ENCODE measurements at places on chromosomes 1 and 21. TPM values are rescaled to one million over a fixed set of nuclear protein-coding genes. Genes with fewer than 3 reads are reported as not detected.

DNA sequence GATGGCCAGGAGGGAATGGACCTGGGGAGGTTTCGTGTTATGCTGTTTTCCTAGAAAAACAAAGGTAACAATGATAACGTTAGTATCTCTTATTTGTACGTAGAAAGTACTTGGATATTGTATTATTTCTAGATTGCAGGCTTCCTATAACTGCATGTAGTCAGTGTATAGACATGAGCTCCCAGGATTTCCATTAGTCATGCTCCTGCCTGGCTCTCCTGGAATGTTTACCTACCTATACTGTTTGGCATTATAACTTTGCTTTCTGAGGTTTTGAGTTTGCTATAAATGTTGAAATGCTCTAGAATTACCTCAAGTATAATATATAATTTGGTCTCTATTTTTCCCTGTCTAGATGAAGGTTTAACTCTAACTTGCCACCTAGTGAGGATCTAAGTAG lies 66.1 kb downstream of the TTC3 start:
- DNase-seq = no peak
- H3K27ac ChIP-seq = no peak overlapping the region
- H3K4me1 ChIP-seq = no peaks in the 10 kb centered on the region
- H3K4me3 ChIP-seq = no peak overlapping the region
- no peaks in the 10 kb centered on the region for H3K27me3 ChIP-seq

DNA sequence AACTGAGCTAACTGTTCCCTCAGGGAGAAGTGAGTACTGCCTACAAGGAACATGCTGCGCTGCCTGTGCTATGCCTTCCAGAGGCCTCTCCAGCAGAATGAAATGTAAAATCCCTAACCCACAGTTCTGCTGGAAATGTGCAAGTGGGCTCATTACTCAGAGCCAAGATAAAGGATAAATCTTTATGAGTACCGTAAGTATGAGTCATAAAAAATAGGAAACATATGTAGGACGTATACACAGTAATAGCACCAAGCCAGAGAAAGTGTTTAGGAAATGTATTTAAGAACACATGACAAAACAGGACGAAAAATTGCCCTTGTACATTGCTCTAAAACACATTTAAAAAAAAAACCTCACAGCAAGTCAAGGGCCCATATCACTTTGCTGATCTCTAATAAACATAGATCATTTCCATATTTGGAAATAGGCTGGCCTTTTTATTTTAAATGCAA lies 104.6 kb downstream of the TGFBR3 start:
- H3K36me3 ChIP-seq = no peaks in the 10 kb centered on the region
- no peak overlapping the region for H3K4me3 ChIP-seq
- peaks cover 5% of the 10 kb centered on the region for H3K4me1 ChIP-seq
- no peak for DNase-seq
- no peaks in the 10 kb centered on the region for H3K27me3 ChIP-seq

- H3K27me3 ChIP-seq = no peaks in the 10 kb centered on the region
- no peaks in the 10 kb centered on the region for H3K4me1 ChIP-seq
- no peak for DNase-seq
- H3K4me3 ChIP-seq = no peak overlapping the region
- no peak overlapping the region for H3K27ac ChIP-seq
- H3K36me3 ChIP-seq = no peaks in the 10 kb centered on the region
These were observed 37.2 kb downstream of the SETD4 start for GRCh38 chr21:36023092-36023480.

DNA sequence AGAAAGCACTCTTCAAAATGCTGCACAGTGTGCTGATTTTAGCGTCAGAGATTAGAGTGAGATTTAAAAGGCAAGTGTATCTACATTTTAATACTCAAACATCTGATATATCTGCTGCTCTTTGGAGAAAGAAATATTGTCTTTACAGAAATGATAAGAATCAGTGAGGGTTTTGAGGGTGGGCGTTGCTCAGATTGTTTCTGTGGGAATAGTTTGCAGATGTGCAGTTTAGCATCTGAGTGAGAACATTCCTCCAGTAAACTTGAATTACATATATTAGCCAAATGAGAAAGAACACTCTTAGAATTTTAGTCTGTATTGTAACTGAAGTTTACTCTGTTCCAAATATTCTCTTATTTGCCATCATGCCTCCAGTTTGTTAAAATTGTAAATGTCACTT lies 549.2 kb downstream of the NEGR1 start:
- H3K4me3 ChIP-seq = no peak overlapping the region
- H3K27me3 ChIP-seq = no peaks in the 10 kb centered on the region

DNA sequence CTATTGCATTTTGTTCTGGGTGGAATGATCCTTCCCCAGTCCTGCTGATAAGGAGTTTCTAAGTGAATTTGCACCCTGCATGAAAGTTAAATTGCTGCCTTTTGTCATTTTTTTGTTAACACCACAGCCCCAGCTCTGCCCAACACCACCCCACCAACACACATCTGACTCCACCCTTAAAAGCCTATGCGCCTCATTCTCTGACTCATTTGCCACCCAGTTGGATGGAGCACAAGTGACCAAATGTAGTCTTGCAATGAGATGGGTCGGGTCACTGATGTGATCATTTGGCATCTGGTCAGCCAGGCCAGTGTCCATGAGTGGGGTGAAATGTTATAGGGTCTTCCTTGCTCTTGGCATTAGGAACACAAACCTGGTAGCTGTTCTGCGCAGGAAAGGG lies 256.8 kb downstream of the KAZN start:
- H3K27me3 ChIP-seq = peaks cover 3% of the 10 kb centered on the region
- no peaks in the 10 kb centered on the region for H3K36me3 ChIP-seq
- H3K4me3 ChIP-seq = no peak overlapping the region
- no peak overlapping the region for H3K27ac ChIP-seq

DNA sequence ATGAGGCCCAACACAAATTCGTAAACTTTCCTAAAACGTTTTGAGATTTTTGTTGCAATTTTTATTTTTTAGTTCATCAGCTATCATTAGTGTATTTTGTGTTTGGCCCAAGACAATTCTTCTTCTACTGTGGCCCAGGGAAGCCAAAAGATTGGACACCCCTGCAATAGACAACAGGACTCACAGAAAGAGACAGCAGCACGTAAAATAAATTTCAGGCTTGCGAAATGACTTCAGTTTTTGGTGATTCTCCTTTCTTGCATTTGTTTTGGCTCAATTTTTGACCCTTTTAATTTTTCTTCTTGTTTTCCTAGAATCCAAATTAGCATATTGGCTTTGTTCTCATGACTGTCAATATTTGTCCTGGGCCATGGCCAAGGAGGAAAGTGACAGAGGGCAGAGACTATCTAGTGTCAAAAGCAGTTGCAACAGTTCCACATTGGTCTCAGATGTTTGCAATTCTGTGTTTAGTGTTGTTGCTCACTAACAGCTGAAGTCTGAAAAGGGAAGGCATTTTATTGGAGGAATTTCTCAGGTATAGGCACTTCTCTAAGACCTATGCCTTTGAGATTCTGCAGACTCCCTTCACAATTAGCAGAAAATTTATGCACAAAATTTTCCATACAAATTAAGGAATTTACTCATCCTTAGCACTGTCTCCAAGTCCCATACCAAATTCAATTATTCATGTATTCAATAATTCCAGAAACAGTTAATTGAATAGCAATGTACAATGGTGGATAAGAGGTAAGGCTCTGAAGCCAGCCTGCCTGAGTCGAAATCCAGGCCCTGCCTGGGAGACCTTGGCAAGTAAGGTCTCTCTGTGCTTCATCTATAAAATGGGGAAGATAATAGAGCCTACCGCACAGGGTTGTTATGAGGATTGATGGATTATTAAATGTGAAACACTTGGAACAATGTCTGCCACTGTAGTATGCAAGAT lies 160.9 kb upstream of the IVNS1ABP start:
- no peak overlapping the region for H3K27ac ChIP-seq
- H3K36me3 ChIP-seq = no peaks in the 10 kb centered on the region
- peaks cover 11% of the 10 kb centered on the region for H3K4me1 ChIP-seq
- peaks cover 4% of the 10 kb centered on the region for H3K27me3 ChIP-seq

GRCh38 chr1:201042779-201043461 lies 19.4 kb upstream of the KIF21B start:
- H3K36me3 ChIP-seq = no peaks in the 10 kb centered on the region
- no peak overlapping the region for H3K4me3 ChIP-seq
- DNase-seq = peak; percentile 68

DNA sequence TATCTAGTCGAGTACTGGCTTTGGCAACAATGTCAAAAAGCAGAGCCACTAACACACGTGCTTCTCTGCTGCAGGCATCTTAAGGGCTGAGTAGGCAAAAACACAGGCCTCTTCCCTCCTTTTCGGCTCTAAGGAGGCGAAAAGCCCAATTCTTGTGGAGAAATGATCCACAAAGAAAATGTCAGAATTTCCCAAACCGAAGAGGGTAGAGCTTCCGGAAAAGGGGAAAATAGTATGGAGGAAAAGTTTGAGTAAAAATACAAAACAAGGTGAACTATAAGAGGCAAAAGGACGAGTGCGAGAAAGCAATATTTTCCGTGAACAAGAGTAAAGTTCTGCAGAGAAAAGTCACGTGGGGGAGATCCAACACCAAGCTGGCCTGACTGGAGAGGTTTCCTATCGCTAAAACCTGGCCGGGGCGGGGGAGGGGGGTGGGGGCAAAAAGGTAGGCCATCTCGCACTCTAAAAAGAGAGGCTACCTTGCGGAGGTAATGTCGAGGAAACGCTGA lies 551 bp downstream of the ZRANB2 start:
- H3K4me1 ChIP-seq = peaks cover 4% of the 10 kb centered on the region
- peak overlapping the region; percentile 40 for H3K27ac ChIP-seq
- H3K36me3 ChIP-seq = no peaks in the 10 kb centered on the region

DNA sequence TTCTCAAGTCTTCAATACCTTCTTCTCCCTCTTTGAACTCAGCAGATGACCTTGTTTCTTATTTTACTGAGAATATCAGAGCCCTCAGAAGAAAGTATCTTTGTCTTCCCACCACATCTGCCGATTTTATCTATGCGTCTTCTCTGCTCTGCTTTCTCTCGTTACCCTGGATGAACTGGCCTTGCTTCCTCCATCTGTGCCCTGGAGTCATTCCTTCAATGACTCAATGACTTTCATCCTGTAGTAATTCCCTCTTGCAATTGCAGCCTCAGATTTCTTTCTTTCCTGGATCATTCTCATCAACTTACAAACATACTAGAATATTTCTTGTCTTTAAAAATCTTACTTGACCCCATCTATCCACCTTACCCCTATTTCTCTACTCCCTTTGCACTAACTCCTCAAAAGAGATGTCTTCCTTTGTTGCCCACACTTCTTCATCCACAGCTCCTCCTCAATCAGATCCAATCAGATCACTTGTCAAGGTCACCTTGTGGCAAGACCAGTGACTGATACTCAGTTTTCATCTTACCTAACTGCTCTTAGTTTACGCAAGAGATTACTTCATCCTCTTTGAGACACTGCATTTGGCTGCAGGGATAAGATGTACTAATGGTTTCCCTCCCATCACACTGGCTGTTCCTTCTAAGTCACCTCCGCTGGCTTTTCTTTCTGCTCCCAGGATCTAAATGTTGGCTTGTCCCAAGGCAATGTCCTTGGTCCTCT lies 8.2 kb upstream of the TGFBR3 start:
- DNase-seq = no peak
- no peaks in the 10 kb centered on the region for H3K36me3 ChIP-seq
- no peaks in the 10 kb centered on the region for H3K4me1 ChIP-seq
- peaks cover 4% of the 10 kb centered on the region for H3K27me3 ChIP-seq
- H3K27ac ChIP-seq = no peak overlapping the region

- H3K27ac ChIP-seq = no peak overlapping the region
- H3K36me3 ChIP-seq = no peaks in the 10 kb centered on the region
- peaks cover 12% of the 10 kb centered on the region for H3K4me1 ChIP-seq
These were observed 48.4 kb downstream of the TRIM11 start for GRCh38 chr1:228358039-228358763.

GRCh38 chr1:234544087-234544579 lies 65.2 kb upstream of the TARBP1 start:
- no peak overlapping the region for H3K4me3 ChIP-seq
- peaks cover 30% of the 10 kb centered on the region for H3K4me1 ChIP-seq
- H3K27ac ChIP-seq = no peak overlapping the region
- DNase-seq = no peak
- no peaks in the 10 kb centered on the region for H3K36me3 ChIP-seq

Gene CD101
- total RNA-seq = 3.2 TPM

Gene KPRP
- not detected for total RNA-seq

Gene ASTN1
- 7.7 TPM for total RNA-seq

Gene SPATA45
- not detected for total RNA-seq

Measured in glutamatergic neuron (in vitro differentiated cells).